Renal cortex interstitium (tissue), 15 donors: ENCODE measurements at places on chromosomes 1 and 21.

DNA sequence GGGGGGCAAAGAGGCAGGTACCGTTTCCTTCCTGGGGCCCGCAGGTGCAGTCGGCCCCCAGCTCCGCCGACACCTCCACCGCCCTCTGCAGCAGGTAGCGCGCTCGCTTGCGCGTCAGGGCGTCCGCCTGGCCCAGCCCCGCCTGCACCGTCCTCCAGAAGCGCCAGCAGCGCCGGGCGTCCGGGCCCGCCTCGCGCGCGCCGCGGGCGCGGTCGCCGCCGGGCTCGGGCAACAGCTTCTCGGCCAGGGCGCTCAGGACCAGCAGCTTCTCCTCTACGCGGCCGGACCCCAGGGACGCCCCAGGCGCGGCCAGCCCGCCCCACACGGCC is 863 bp downstream of the TARBP1 start:
- no peak for DNase-seq

- DNase-seq: no peak
Measured at GRCh38 chr21:24153137-24153536, 1454.1 kb downstream of the MRPL39 start.

DNA sequence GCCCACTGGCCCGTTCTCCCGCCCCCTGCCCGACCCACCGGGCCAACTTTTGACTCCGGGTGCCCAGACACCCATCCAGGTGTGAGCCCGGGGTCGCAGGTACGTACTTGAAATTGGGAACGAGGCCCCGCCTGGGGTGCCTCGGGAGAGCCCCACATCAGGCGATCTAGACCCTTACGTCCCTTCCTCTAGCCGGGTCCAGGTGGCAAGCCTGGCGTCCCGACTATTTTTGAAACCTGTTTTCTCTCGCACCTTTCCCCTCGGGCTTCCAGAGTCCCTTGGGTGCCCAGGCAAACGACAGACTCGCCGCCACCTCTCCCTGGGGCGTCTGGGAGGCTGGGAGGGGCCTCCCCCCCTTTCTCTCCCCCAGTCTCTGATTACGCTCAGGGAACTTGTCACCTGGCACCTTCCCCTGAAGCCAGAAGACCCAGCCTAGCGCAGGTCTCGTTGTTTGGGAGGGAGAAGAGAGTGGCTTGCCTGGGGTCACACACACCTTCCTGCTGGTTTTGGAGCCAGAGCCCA is 898 bp downstream of the LDLRAP1 start:
- DNase-seq: no peak

- DNase-seq: no peak
Measured at GRCh38 chr1:243271996-243272395, 16.2 kb downstream of the SDCCAG8 start.

GRCh38 chr1:196678510-196678884 is 26.7 kb downstream of the CFH start:
- no peak for DNase-seq

DNA sequence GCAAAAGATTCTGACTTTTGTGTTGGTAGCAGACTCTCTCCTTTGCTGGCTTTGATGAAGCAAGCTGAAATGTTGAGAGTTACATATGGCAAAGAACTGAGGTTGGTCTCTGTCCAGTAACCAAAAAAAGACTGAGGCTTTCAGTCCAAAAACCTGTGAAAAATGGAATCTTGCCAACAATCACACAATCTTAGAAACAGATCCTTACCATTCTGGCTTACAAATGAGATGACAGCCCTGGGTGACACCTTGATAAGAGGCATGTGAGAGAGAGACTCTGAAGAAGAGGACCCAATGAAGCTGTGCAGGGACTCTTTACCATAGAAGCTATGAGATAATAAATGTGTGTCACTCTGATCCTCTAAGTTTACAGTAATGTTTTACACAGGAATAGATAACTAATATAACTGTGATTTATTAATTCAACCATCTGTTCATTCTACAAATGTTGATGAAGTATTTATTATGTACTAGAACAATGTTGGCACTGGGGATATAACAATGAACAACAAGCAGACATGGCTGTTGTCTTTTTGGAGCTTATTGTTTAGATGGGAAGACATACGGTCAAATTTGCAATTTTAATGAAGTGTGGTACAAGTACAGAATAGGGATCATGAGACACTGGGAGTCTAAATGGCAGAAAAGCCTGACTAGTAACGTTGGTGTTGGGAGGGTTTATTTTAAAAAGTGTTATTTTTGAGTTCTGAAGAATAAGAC is 251.0 kb downstream of the OLFM3 start:
- no peak for DNase-seq

GRCh38 chr1:53372501-53372951 is 44.7 kb upstream of the LRP8 start:
- DNase-seq: no peak

GRCh38 chr1:28058168-28058567 is 30.2 kb downstream of the EYA3 start:
- no peak for DNase-seq

GRCh38 chr1:63967901-63968300 is 194.1 kb downstream of the ROR1 start:
- DNase-seq: no peak

GRCh38 chr1:237861944-237862343 is 28.8 kb downstream of the ZP4 start:
- no peak for DNase-seq

DNA sequence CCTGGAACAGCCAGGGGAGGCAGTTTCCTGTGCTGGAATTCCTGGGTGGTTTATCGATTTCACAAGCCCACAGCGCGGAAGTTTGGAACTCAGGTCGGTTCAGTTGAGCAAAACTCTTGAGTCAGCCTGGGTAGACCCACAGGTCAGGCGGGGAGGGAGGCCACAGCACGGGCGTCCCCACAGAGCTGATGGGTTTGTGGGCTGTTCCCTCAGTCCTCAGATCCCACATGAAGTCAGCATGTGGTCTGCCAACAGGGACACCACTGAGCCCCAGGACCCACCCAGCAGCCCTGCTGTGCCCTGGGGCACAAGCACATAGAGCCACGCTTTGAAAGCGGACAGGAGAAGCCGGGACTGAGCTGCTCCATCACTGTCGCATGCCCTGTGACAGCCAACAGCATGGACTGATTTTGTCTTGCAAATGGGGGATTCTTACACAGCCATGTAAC is 17.4 kb downstream of the BMP8A start:
- DNase-seq: no peak

DNA sequence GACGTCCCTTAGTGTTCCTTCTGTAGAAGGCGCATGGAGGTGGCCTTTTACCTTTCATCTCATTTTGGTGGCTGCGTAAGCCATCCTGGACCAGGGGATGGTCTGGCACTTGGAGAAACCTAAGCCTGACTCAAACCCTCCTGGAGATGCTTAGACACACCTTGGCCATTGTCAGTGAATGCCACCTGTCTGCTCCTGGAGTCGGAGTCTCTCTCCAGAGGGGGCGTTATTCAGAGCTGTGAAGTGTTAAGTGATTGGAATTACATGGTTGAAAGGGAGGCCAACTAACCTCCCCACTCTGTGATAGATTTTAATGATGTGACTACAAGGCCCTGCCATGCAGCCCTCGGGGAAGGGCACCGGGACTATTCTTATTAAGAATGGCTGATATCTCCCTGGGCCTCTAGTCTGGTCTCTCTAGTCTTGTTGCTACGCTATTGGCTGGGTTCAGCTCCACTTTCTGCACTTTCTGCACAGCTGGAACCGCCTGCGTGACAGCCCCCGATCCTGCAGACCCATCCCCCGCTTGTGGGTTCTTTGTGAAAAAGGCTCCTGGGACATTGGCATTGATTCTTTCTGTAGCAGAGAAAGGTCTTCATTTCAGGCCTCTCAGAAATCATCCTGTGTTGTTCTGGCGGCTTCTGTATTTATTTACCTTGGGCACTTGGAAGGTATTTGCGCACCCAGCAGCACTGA is 4.2 kb downstream of the RASSF5 start:
- no peak for DNase-seq

GRCh38 chr1:65694933-65695332 is 97.8 kb upstream of the PDE4B start:
- DNase-seq: no peak

- DNase-seq: no peak
Measured at GRCh38 chr1:77514921-77515776, 167.3 kb downstream of the ZZZ3 start.

DNA sequence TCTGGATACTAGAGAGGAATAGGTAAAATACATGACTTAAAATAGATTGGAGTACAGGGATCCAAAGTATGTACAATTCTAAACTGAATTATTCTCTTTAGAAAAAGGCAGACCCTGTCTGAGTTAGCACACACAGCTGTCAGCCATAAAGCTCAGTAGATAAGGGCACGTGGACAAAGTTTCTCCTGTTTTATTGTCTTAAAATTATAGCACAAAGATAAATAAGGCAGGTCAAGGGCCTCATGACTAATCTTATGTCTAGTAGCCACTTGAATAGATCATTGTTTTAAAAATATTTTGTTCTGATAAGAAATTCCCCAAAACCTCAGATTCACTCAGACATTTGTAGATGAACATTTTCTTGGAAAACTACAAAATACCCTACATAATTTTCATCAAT is 205.2 kb downstream of the ZP4 start:
- DNase-seq: no peak

GRCh38 chr1:91054780-91055481 is 33.1 kb upstream of the ZNF644 start:
- DNase-seq: no peak

DNA sequence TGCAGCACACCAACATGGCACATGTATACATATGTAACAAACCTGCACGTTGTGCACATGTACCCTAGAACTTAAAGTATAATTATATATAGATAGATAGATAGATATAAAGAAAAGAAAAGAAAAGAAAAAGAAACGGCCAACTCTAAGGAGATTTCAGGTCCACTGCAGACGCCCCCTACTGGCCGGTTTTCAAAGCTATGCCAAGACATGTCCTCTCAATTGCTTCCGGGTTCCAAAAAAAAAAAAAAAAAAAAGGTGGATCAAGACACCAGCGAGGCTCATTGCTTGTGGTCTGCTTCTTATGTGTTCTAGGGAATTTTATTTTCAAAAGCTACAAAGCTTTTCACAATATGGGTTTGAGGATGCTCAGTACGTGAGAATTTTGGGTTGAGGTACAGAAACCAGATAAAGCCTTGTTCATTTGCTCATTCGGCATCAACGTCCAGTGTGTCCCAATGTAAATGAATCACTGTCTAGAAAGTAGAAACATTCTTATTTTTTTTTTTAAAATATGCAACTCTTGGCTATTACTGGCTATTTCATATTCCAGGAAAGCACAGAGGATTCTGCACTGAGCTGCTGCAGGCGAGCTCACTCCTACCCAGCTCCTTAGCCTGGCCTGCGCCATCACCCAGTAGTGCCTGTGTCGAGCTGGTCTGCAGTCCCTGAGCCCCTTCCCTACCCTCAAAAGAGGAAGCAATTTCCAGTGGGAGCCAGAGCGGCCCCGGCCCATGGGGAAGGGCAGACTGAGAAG is 643.0 kb downstream of the KIF26B start:
- no peak for DNase-seq

DNA sequence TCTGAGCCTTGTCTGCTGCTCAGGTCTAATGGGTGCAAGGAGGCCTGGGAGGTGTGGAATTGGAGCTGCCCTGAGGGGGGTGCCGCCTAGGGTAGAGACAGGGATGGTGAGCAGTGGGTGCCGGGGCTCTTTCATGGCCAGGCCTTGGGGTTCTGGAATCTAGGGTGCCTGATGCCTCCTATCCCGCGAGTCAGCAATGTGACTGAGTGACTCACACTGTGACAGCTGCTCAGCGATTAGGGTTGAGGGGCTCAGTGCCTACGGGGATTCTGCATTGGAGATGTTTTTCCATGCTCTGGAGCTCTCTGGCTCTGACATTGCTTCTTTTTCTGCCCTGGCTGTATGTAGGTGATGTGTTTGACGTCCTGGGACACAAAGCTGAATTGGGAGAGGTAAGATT is 16.8 kb downstream of the ATP8B2 start:
- DNase-seq: no peak

DNA sequence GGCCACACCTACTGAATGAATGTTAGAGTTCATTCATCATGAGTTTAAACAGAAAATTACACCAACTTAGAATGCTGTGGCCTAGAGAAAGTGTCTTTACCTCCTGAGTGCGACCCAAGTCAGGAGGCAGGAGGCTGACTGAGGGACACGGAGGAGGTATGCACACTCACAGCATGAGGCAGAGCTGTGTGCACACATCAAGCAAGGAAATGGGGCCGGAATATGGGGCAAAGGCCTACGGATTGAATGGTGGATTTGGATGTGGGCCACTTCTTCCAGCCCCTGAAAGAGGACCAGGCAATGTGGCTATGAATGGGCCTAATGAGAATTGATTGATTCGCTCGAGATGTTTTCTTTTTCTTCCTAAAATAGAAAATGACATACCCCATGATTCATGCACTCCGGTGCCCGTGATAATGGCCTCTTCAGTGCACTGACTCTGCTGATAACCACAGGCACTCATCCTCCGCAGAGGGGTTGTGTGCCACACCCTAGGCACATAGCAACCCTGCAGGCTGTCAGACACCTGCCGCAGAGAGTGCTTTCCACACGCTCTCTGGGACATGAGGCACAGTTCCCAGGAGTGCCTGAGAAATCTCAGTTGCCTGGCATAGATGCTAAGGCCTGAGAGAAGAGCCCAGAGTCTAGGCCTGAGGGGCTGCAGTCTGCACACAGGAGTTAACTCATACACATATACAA is 155.5 kb downstream of the GLUL start:
- DNase-seq: no peak

- DNase-seq: no peak
Measured at GRCh38 chr1:8844501-8845006, 27.1 kb upstream of the RERE start.

GRCh38 chr1:176222196-176222595 is 15.1 kb upstream of the COP1 start:
- no peak for DNase-seq

DNA sequence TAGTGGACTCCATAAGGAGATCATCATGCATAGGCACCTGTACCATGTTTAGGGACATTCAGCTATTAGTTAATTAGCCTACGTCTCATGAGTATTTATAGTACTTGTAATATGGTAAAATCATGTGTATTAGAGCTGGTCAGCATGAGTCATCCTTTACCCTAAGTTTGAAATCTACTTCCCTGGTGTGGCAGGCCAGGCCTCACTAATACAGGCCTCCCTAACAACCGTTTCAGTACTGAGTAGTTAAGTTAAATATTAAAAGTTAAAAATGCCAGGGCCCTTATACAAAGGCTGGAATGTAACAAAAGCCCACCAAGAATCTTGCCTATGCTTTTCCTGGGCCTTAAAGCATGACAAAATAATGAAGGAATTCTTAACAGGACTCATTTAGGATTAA is 356.3 kb upstream of the DPYD start:
- no peak for DNase-seq

DNA sequence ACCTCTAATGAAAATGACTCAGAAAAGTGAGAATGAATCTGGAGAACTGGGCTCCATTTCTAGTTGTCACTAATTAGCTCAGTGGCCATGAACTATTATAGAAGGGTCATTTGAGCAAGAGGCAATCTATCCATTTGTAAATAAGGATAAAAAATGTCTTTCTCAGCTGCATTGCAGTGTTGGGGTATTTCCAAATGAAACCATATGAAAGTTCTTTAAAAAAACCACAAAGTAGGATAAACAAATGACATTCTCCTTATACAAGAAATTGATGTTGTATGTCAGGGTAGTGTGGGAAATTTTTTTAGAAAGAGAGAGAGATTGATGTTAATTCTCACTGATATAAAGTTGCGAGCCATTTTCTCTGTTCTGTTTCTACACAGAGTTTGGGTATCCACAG is 26.0 kb downstream of the FMO3 start:
- DNase-seq: no peak
